ENCODE measurements at places on chromosomes 12 and 14.

DNA sequence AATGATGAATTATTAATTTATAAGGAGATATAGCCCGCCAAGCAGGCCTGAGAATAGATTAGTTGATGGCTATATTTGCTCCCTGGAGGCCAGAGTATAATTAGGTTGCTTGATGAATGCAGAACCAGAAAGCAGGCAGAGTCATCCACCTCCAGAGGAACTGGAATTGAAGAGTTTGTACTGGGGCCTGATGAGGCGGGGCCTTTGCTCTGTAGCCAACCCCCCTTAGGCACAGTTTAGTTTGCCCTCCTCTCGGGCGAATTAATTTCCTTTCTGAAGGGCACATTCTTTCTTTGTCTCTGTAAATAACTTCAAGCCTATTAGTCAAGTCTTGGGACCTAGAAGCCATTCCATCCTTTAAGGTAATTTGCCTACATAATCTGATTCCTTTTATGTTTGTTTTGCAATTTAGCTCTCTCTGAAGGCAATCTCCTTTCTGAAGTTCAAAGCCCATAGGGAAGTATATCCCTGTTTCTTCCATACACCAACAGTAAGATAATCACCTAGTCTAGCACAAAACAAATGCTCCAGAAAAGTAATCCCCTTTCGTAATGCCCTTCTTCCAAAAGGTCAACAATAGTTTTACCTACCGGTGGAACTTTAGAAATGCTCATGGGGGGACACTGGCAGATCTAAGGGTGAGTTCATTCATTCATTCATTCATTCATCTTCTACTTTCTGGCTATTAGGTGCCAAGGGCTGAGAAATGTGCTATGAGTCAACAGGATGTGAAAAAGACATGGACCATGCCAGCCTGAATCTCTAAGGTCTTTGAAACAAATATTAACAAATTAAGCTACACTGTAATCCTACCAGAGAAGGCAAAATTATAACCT lies 84.8 kb upstream of the NUDT4 start:
- DNase-seq = no peak

- DNase-seq = no peak
These were observed 25.8 kb downstream of the ACVR1B start for GRCh38 chr12:51977320-51977753.

- no peak for DNase-seq
These were observed 20.6 kb upstream of the ST8SIA1 start for GRCh38 chr12:22355011-22355580.

DNA sequence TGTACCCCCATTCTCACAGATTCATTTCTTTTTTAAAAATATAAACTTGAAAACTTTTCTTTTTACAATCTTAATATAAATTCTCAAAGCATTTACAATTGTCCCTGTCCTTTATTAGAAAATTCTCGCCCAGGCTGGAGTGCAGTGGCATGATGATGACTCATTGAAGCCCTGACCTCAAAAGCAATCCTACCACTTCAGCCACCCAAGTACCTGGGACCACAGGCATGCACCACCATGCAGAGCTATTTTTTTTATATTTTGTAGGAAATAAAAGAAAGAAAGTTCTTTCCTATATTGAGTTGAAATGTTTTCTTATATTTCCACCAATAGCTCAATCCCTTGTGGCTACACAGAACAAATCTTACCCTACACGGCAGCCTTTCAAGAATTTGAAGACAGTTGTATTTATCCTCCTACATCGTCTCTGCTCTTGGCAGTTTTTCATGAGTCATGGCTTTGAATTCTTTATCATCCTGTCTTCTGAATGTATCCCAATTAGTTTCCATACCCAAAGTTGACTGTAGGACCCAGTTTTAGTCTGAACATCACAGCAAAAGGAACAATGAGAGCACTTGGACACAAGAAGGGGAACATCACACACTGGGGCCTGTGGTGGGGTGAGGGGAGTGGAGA lies 52.4 kb downstream of the SYT1 start:
- no peak for DNase-seq

GRCh38 chr12:116931665-116932064 lies 20.9 kb downstream of the FBXW8 start:
- DNase-seq = no peak
